ENCODE measurements at places on chromosomes 1 and 21.
A peak's percentile ranks its signal among the peaks of the same experiment; 100 is the strongest.

DNA sequence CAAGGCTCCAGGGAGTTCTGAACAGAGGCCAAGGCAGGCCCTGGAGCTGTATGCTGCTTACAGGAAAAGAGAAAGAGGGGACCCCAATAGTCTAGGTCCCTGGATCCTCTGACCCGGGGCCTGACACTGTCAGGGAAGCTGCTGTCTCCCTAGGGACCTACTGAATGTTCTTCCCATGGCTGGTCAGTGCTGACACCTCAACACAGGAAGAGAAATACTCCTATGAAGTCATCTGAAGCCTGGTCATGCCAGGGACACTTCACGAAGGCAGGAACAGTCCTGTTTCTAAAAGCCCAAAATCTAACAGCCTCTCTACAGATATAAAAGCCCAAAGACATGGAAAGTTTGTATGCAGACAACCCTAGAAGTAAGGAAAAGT, 1.7 kb upstream of the LAD1 start:
- no peak for DNase-seq

DNA sequence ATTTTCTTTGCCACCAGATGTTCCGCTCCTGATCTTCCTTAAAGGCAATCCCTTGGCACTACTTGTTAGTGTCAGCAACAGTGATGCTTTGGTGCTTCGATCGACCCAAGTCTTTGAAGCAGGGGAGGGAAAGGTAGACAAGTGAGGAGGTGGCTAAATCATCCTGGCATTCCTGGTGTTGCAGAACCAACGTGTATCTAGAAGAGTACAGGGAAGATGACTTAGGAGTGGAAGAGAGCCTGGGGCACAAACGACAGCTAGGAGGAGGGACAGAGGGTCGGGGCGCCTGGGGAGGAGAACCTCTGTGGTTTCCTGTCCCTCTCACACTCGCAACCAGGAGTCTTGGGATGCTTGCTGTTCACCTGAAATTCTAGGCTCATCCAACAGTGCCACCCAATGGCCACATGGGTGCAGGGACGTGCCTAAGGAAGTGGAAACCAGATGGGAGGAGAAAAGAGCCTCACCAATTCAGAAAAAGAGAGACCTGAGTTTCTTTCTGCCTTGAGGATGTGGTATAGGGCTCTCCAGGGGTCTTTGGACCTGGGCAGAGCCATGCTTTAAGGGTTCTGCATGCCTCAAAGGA, 9.5 kb upstream of the KCNA2 start:
- peak; percentile 43 for DNase-seq

- no peak for DNase-seq
Observed at GRCh38 chr1:71804140-71804539, 478.2 kb downstream of the NEGR1 start.

DNA sequence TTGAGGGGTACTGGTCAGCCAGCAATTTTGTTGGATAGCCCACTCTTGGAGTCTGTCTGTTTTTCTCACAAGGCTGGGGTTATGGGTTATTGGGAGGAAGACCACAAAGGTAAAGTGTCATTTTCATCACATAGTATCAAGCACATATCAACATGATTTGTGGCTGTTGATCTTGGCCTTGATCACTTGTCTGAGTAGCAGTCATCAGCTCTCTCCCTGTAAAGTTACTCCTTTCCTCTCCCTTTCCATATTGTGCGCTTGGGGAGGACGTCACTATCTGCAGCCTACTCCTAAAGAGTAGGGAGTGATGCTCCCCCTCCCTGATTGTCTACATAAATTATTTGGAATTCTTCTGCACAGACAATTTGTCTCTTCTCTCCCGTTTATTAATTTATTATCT, 1.8 kb upstream of the ZNF362 start:
- no peak for DNase-seq

- DNase-seq, result no peak
Observed at GRCh38 chr1:22472596-22472995, 20.9 kb downstream of the ZBTB40 start.

- no peak for DNase-seq
Observed at GRCh38 chr1:24048205-24048869, 63.6 kb downstream of the MYOM3 start.

Data from fibroblast of skin of right biceps (primary cell).